Panc1 (cell line): ENCODE measurements at places on chromosomes 1 and 21.

GRCh38 chr1:46681333-46682034, 9.8 kb downstream of the TEX38 start:
- no peak for DNase-seq

- no peak for DNase-seq
Measured at GRCh38 chr1:27632387-27633297, 2.3 kb downstream of the FGR start.

- peak; percentile 51 for DNase-seq
Measured at GRCh38 chr1:28313702-28314546, 14.9 kb upstream of the MED18 start.

GRCh38 chr1:46370214-46370633, 23.9 kb upstream of the FAAH start:
- no peak for DNase-seq

- DNase-seq = no peak
Measured at GRCh38 chr1:17933501-17933900, 174.1 kb upstream of the IGSF21 start.
